ENCODE measurements at places on chromosomes 16 and 17. TPM values are rescaled to one million over a fixed set of nuclear protein-coding genes. Genes with fewer than 3 reads are reported as not detected.
A peak's percentile ranks its signal among the peaks of the same experiment; 100 is the strongest.

Gene TERB1
- not detected for total RNA-seq

Gene OR1E1
- total RNA-seq = not detected

Gene CD300C
- not detected for total RNA-seq

Gene C17orf107
- 4.8 TPM for total RNA-seq

Gene CCR7
- not detected for total RNA-seq

- DNase-seq = no peak
Observed at GRCh38 chr16:87832741-87833502, 36.4 kb downstream of the SLC7A5 start.

DNA sequence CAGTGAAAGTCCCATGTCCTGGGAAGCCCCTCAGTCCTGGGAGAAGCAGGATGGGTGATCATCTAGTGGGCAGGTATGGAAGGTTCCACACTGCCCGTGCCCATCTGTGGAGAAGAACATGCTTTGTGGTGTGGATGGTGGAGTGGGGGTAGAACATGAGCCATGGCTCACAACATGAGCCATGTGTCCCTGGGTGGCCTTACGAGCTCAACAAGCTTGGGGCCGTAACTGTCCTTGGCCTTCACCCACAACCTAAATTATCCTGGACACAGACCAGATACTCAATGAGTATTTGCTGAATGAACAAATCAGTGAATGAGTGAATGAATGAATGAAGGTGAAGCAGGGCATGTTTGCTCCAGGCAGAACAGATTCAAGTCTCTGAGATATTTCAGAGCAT is 13.5 kb downstream of the SOX8 start:
- no peak for DNase-seq

DNA sequence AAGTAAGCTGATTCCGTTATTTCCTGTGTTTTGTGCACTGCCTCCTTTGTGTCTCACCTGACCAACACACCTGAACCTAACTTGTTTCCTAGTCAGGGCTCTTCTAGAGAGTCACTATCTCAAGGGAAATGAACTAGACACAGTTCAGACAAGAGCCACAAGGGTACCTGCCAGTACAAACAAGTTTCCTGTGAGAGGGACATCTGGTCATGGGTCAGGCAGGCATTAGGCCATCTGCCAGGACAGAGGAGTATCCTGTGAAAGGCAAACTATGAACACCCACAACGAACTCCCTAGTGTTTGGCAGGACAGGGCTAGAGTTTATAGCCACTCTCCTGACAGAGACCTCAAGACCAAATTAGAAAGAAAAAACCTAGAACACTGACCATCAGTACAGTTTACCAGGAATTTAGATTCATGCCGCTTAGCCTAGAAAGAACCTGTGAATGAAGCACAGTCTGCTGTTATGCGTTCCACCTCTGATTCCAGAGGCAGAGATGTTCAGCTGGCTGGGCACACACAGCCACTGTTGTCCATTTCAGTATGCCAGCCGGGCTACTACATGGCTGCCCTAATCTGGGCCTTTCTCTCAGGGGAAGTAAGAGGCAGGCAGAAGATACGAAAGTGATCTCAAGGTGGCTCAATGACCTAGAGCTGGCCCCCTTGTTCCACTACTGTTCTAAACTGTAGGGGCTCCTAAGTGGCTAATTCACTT is 20.7 kb upstream of the GLG1 start:
- peak; percentile 64 for DNase-seq

- peak; percentile 62 for DNase-seq
Observed at GRCh38 chr17:30905742-30906100, 317 bp downstream of the TEFM start.

- no peak for DNase-seq
Observed at GRCh38 chr16:27230562-27231001, 27.3 kb downstream of the KDM8 start.

DNA sequence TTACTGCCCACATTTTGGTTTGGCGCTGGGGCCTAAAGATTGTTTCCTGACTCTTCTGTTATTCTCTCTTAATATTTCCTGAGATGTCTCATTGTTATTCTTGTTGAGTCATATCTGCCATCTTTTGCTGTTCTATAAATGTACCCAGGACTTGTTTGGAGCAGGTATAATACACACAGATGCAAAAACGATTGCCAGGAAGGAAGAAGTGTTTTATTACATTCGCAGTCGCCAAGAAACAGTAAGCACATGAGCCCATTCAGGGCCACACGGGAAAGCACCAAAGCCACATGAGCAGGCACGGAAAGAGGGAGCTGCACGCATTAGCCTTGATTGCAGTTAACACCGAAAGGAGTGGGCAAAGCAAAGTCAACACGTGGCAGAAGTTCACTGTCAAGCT is 70.2 kb downstream of the ARHGAP44 start:
- no peak for DNase-seq

- no peak for DNase-seq
Observed at GRCh38 chr17:9170853-9171252, 149.5 kb downstream of the NTN1 start.

GRCh38 chr17:50495918-50496317 is 12.3 kb upstream of the MYCBPAP start:
- no peak for DNase-seq

- no peak for DNase-seq
Observed at GRCh38 chr17:38361694-38362465, 10.2 kb downstream of the SOCS7 start.

- no peak for DNase-seq
Observed at GRCh38 chr17:68480885-68481284, 23.6 kb upstream of the WIPI1 start.

DNA sequence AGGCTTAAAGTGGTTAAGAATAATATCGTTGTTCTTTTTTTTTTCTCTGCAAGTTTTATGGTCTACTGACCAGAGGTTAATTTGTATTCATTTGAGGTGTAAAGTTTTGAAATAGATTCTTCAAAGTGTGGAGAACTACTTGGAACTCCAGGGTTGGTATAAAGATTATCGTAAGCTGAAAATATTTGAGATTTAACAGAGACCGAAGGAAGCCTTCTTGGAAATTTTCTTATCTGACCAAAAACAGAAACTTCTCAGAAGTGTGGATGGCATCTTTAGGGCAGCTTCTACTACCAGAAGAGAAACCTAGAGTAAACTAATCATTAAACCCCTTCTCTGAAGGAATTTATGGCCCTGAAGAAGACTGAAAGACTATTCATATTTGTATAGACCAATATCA is 206.8 kb upstream of the MON1B start:
- peak; percentile 41 for DNase-seq
